ENCODE measurements at places on chromosomes 13 and 19. TPM values are rescaled to one million over a fixed set of nuclear protein-coding genes. Genes with fewer than 3 reads are reported as not detected.

IGFL4 gene
- not detected for total RNA-seq

ZNF430 gene
- total RNA-seq = 4.5 TPM

EIF3K gene
- 445 TPM for total RNA-seq

KATNAL1 gene
- 30.6 TPM for total RNA-seq

ZIK1 gene
- 4.6 TPM for total RNA-seq

ACTMAP gene
- total RNA-seq = 1.7 TPM

B3GNT8 gene
- 7.8 TPM for total RNA-seq

DNA sequence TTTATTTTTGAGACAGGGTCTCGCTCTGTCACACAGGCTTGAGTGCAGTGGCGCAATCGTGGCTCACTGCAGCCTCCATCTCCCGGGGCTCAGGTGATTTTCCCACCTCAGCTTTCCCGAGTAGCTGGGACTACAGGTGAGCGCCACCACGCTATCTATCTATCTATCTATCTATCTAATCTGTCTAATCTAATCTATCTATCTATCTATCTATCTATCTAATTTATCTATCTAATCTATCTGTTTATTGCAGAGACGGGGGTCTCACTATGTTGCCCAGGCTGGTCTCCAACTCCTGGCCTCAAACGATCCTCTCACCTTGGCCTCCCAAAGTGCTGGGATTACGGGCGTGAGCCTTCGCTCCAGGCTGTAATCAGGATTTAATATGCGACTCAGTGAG, 587 bp downstream of the ZNF613 start:
- peak overlapping the region; percentile 90 for H3K27ac ChIP-seq
- DNase-seq = no peak
- H3K27me3 ChIP-seq = no peaks in the 10 kb centered on the region
- peak overlapping the region; percentile 89 for H3K4me3 ChIP-seq

DNA sequence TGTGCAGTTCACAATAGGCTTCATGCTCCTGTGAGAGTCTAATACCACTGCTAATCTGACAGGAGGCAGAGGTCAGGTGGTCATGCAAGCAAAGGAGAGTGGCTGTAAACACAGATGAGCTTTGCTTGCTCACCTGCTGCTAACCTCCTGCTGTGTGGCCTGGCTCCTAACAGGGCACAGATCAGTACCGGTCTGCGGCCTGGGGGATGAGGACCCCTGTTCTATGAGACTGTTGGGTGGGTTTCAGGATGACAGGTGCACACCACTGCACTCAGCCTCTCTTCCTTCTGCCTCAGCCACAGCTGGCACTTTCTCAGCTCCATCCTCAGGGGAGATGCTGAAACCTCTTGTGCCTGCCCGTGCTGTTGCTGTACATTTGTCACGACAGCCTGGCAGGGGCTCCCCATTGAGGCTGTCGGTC, 9.7 kb downstream of the CLEC4G start:
- peaks cover 59% of the 10 kb centered on the region for H3K27me3 ChIP-seq
- DNase-seq = no peak
- no peak overlapping the region for H3K27ac ChIP-seq

DNA sequence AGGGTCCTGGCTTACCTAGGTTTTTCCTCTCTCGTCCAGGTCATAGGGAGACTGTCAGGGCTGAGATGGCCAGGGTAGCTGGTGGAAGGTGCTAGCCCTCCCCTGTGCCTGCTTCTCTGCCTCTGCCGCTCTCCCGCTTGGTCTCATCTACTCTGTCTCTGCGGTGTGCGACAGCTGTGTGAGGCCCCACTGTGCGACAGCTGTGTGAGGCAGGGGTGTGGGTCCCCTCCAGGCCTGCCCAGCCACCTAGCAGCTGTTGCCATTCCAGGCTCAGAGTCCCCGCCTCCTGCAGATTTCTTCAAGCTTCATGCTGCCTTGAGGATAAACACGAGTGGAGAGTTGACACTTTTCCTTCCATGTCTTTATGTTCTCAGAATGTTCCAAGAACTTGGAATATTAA, 53.0 kb downstream of the ARHGEF7 start:
- H3K27ac ChIP-seq = no peak overlapping the region
- H3K27me3 ChIP-seq = no peaks in the 10 kb centered on the region
- no peak for DNase-seq
- H3K36me3 ChIP-seq = no peaks in the 10 kb centered on the region
- no peak overlapping the region for H3K4me3 ChIP-seq
- H3K4me1 ChIP-seq = peaks cover 30% of the 10 kb centered on the region

GRCh38 chr13:28820099-28821051, at the start of gene MTUS2:
TSS of gene MTUS2 (plus strand) at chr13:28820339.
- H3K4me3 ChIP-seq = peak within 1 kb of the TSS; percentile 64
- peak; percentile 77 for DNase-seq
- H3K36me3 ChIP-seq = no peaks in the 10 kb centered on the region

GRCh38 chr19:54682306-54682856, 19.6 kb downstream of the LILRB4 start:
- DNase-seq = no peak
- H3K4me3 ChIP-seq = no peak overlapping the region
- H3K27ac ChIP-seq = no peak overlapping the region
- no peaks in the 10 kb centered on the region for H3K36me3 ChIP-seq

DNA sequence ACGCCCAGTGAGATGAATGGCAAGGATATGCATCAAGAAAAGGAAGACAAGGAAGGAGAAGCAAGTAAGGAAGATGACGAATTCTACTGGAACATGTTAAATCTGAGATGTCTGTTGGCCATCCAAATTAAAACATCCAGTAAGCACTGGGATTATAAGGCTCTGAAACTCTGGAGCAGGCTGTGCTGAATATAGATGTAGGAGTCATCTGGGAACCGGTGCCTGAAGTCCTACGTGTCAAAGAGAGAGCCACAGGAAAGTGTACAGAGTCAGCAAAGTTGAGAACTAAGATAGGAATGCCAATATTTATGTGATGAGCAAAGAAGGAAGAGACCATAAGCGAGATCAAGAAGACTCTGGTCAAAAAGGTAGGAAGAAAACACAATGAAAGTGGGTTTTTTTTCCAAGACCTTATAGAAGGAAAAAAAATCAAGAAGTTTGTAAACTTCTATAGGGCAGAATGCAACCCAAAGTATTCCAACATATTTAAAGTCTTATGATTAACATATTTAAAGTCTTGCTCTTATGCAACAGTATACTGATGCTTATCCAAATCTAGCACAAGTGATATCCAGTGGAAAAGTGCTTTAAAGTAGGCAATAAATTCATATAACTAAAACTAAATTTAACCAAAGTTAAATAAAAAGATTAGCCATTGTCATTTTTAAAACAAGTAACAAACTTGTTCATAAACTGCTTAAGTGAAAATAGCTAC, 51.2 kb upstream of the EEF1AKMT1 start:
- no peak overlapping the region for H3K4me3 ChIP-seq
- no peaks in the 10 kb centered on the region for H3K27me3 ChIP-seq

GRCh38 chr19:670609-671075, 5.5 kb upstream of the FSTL3 start:
- DNase-seq = no peak
- peaks cover 30% of the 10 kb centered on the region for H3K4me1 ChIP-seq
- H3K4me3 ChIP-seq = no peak overlapping the region
- no peak overlapping the region for H3K27ac ChIP-seq
- no peaks in the 10 kb centered on the region for H3K27me3 ChIP-seq
- H3K36me3 ChIP-seq = no peaks in the 10 kb centered on the region

DNA sequence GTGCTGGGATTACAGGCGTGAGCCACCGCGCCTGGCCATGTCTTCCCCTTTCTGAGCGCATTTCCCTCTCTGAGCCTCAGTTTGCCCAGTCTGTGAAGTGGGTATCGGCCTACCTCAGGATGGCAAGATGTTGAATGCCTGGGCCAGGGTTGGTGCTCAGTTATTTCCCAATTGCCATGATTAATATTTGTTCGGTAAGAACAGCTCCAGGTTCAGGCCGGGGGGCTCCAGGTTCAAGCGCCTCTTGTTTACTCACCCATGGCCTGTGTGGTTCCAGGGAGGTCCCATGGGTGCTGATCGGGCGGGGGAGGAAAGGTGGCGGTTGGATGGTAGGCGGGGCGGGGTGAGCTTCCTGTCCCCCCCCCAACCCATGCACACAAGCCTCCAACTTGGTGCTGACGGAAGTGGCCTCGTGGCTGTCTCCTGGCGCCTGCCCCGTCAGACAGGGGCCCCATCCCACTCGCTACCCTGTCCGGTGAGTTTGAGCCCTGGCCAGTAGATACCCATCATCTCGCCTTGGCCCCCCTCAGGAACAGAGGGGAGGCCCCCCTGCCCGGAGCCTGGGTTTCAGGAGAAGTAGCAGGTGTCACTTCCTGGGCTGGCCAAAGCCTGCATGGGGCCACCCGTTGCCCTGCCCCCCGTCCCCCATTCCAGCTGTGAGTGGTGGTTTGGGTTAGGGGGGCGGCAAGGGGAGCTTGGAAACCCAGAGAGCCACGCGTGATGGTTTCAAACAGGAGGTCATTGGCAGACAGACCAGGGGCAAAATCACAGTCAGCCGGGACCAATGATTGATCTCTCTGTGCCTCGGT, at the start of gene FCHO1:
Gene FCHO1, plus strand, starts transcription at position 375 of the 809 bp plus-strand sequence. CDS start 3,688 bp downstream, outside the sequence.
- H3K36me3 ChIP-seq = no peaks in the 10 kb centered on the region
- H3K4me1 ChIP-seq = peaks cover 11% of the 10 kb centered on the region
- H3K27ac ChIP-seq = no peak within 1 kb of the TSS

GRCh38 chr19:24033963-24034342, 53.0 kb upstream of the ZNF254 start:
- H3K4me3 ChIP-seq = peak overlapping the region; percentile 83
- peak overlapping the region; percentile 97 for H3K27ac ChIP-seq
- peak; percentile 92 for DNase-seq
- peaks cover 44% of the 10 kb centered on the region for H3K4me1 ChIP-seq

DNA sequence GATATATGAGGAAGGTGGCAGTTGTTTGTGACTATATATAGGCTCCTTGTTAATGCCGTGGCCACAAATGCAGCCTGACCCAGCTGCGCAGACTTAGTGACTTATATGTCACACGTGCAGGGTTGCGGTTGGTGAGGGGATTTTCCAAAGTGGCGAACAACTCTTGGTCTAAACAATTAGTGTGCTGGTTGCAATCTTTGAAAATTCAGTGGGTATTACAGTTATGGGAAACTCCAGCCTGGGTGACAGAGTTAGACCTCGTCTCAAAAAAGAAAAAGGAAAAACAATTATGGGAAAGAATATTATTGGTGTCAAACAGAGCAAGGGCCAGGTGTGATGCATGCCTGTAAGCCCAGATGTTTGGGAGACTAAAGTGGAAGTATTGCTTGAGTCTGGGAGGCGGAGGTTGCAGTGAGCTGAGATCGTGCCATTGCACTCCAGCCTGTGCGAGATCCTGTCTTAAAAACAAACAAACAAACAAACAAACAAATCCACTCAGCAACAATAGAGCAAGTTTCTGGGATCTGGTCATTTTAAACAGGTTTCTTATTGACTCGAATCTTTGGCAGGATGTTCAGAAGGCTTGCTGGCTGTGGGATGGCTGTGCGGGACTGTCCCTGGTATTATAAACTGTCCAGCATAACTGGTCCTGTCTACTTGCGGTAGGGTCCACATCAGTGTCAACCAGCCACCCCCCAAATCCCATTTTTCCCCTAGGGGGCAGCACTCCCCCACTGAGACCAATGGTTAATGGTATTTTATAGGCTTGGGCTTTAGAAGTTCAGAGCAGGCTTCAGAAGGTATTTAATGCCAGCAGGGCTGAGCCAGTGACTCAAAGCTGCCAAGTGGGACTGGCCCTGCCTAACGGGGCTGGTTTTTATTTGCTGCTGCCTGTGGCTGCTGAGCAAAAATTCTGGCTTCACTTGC, 15.4 kb downstream of the RELB start:
- H3K4me1 ChIP-seq = no peaks in the 10 kb centered on the region
- DNase-seq = no peak
- H3K36me3 ChIP-seq = peaks cover 5% of the 10 kb centered on the region
- H3K4me3 ChIP-seq = no peak overlapping the region

GRCh38 chr13:110109910-110110309, 197.0 kb downstream of the COL4A1 start:
- H3K4me1 ChIP-seq = peaks cover 43% of the 10 kb centered on the region
- no peak for DNase-seq
- peak overlapping the region; percentile 2 for H3K4me3 ChIP-seq
- peak overlapping the region; percentile 82 for H3K27ac ChIP-seq
- H3K27me3 ChIP-seq = no peaks in the 10 kb centered on the region

GRCh38 chr13:25249001-25249543, 38.2 kb downstream of the MTMR6 start:
- no peaks in the 10 kb centered on the region for H3K4me1 ChIP-seq
- H3K4me3 ChIP-seq = no peak overlapping the region
- no peak for DNase-seq
- no peaks in the 10 kb centered on the region for H3K27me3 ChIP-seq

- no peaks in the 10 kb centered on the region for H3K36me3 ChIP-seq
- no peak for DNase-seq
- peak within 1 kb of the TSS; percentile 83 for H3K27ac ChIP-seq
- H3K4me3 ChIP-seq = peak within 1 kb of the TSS; percentile 59
- peaks cover 26% of the 10 kb centered on the region for H3K4me1 ChIP-seq
Observed at GRCh38 chr19:1512671-1513498, at the start of gene ADAMTSL5. TSS of gene ADAMTSL5 (minus strand) at chr19:1513019. CDS start at chr19:1510943, 2,076 bp downstream.

- no peaks in the 10 kb centered on the region for H3K36me3 ChIP-seq
- H3K27me3 ChIP-seq = no peaks in the 10 kb centered on the region
- no peak overlapping the region for H3K4me3 ChIP-seq
- H3K27ac ChIP-seq = no peak overlapping the region
- no peaks in the 10 kb centered on the region for H3K4me1 ChIP-seq
- no peak for DNase-seq
Observed at GRCh38 chr13:45063261-45063860, 56.9 kb upstream of the GTF2F2 start.

DNA sequence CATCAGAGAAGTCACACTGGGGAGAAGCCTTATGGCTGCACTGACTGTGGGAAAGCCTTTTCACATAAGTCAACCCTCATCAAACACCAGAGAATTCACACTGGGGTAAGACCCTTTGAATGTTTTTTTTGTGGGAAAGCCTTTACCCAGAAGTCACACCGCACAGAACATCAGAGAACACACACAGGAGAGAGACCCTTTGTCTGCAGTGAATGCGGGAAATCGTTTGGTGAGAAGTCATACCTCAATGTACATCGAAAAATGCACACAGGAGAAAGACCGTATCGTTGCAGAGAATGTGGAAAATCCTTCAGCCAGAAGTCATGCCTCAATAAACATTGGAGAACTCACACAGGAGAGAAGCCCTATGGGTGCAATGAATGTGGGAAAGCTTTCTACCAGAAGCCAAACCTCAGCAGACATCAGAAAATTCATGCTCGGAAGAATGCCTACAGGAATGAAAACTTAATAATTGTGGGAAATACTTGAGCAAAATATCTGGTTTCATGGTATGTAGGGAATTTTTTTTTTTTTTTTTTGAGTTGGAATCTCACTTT, 30.7 kb downstream of the ZNF793 start:
- H3K27me3 ChIP-seq = no peaks in the 10 kb centered on the region
- peaks cover 53% of the 10 kb centered on the region for H3K36me3 ChIP-seq
- no peak overlapping the region for H3K4me3 ChIP-seq
- H3K4me1 ChIP-seq = no peaks in the 10 kb centered on the region

DNA sequence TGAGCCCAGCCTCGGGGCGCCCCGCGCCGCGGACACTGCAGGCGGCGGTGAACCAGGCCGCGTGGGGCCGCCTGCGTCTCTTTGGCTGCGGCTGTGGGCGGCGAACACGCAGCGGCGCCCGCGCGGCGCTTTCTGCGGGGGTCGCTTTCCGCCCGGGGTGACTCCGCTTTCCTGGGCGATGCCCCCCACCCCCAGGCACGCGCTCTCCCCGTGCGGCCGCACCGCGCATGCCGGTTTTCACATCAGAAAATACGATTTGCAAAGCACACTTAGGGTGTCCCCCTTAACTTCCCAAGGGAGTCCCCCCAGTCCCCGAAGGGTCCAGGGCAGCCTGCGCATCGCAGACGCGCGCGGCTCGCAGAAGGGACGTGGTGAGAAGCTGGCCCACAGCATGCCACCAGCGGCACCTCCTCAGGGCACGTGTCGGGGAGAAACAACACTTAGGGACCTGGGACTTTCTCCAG, 5.3 kb downstream of the F7 start:
- peaks cover 40% of the 10 kb centered on the region for H3K27me3 ChIP-seq
- no peaks in the 10 kb centered on the region for H3K36me3 ChIP-seq
- peaks cover 20% of the 10 kb centered on the region for H3K4me1 ChIP-seq
- H3K27ac ChIP-seq = no peak overlapping the region
- DNase-seq = no peak

Data from esophagus muscularis mucosa (tissue), 4 donors.